Smooth muscle cell of bladder (primary cell): ENCODE measurements at places on chromosomes 12 and 14. TPM values are rescaled to one million over a fixed set of nuclear protein-coding genes. Genes with fewer than 3 reads are reported as not detected.

PPTC7 gene
- total RNA-seq, result 4.5 and 5.0 TPM in 2 replicates

HSPA2 gene
- total RNA-seq, result 19.9 and 24.7 TPM in 2 replicates

ADAM21 gene
- total RNA-seq, result 0.14 and 0.55 TPM in 2 replicates

LTBR gene
- 52.3 and 71.6 TPM in 2 replicates for total RNA-seq

KCNA1 gene
- total RNA-seq, result under 0.01 TPM in 1 of 2 replicates, not detected in the other
